Renal cortex interstitium (tissue), 15 donors: ENCODE measurements at places on chromosomes 11 and 22. TPM values are rescaled to one million over a fixed set of nuclear protein-coding genes. Genes with fewer than 3 reads are reported as not detected.

DNA sequence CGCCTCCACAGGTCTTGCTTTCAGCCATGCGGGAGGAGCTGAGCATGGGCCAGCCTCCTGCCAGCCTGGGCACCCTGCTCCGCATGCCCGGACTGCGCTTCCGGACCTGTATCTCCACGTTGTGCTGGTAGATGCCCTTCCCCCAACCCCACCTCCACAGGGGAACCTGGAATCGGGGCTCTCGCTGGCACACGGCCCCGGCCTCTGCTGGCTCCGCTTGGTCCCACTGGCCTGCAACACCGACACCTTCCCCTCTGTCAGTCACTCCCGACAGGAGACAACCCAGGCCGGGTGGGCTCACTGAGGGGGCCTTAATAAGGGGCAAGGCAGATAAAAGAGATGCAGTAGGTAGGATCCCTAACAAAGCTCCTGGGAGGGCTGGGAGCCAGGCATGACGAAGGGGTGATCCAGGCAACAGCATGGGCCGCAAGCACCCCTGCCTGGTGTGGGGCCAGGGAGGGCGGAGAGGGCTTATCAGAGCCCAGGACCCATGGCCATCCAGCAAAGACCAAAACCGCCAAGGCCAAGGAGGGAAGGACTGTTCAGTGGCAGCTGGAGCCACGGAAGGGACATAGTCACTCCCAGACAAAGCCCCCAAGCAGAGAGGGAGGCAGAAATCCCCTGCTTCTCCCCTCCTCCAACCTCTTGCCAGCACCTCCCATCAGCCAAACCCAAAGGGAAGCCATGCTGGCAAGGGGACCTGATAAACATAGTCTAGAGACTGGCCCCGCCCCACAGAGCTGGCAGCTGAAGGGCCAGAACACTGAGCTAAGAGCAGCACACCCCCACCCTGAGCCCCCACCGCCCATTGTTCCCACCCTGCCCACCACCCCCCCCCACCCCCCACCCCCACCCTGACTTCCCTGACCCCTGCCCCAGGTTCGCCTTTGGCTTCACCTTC lies 8.0 kb downstream of the SLC22A12 start:
- no peak for DNase-seq

Gene ABCC8
- 1.8 TPM for polyA plus RNA-seq

GRCh38 chr22:44109416-44109815 lies 71.3 kb upstream of the PARVG start:
- DNase-seq, result no peak

DNA sequence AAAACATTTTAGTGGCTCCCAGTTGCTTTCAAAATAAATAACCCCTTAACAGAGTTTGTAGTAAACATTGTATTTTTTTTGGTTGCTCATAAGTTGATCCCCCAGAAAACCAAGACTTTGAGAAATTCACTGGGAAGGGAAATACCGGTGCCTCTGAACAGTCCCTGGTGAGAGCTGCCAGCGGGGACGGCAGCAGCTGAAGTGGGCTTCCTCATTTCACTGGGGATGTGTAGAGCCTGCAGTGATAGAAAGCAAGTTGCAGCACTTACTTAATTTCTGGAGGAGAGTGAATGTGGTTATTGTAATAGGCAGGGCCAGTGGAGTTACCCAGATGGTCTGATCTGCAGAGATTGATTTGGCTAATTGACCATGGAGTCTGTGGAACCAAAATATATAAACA lies 18.6 kb upstream of the MCHR1 start:
- no peak for DNase-seq

Gene TSGA10IP
- polyA plus RNA-seq, result 0.19 TPM

Gene NELL1
- polyA plus RNA-seq, result 1.7 TPM

DNA sequence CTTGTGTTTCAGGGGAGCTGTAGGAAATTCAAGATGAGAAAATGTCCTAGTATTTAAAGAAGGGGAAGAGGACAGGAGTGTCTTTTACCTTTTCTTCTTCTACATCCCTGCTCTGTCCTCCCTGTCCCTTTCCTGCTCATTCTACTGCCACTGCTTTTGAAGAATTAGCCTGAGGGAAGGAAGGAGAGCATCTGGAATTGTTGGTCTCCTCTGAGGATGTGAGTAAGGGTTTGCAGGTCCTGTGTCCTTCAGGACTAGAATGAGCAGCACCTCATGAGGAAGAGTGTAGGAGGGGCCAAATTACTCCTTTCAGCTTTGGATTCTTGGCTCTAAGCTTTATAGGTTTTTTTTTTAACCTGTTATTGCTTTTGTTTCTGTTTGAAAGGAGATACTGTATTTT lies 24.2 kb downstream of the SNU13 start:
- DNase-seq, result no peak

DNA sequence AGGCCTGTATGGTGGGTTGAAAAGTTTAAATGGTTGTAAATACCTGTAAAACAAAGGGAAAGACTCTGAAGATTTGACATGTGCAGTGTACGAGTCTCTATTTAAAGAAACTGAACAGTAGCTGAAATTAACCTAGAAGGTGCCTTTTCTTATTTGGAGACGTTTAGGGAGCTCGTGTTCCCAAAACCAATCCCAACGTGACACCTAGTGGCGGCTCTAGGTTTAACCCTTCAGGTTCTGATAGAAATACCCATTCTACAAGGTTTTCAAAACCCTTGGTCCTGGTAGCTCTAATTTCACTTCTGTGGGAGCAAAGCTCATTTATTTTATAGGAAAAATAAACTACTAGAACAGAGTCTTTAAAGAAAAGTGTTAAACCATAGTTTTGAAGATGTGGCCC lies 258.3 kb downstream of the LRRC4C start:
- peak; percentile 32 for DNase-seq

Gene HEPN1
- polyA plus RNA-seq, result 1.9 TPM

DNA sequence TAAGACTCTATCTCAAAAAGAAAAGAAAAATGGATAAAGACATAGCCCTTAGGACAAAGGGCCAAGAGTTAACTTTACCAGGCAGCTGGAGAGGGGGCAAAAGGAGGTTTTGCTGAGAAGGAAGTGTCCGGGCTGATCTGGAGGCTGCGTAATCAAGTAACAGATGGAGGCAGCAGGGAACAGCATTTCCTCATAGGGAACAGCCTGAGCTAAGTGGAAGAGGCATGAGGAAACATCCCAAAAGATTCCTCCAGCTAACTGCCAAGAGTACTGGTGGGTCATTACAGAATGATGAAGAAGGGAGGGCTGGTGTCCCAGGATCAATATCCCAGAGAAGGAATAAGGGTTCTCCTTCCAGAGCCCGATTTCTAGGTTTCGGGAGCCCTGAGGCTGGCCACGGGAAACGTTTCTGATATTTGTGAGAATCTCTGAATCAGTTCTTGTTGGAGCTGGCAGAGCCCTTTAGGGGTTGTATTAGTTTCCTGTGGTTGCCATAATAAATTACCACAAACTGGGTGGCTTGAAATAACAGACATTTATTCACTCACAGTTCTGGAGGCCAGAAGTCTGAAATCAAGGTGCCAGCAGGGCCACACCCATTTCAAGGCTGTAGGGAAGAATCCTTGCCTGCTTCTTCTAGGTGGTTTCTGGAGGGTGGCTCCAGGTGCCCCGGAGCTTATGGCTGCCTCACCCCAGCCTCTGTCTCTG lies 21.2 kb downstream of the LIF start:
- DNase-seq, result no peak

- no peak for DNase-seq
These were observed 3.6 kb upstream of the PLXNB2 start for GRCh38 chr22:50310949-50311444.

Gene NOX4
- polyA plus RNA-seq, result 53.8 TPM

Gene TSPAN32
- 2.6 TPM for polyA plus RNA-seq

DNA sequence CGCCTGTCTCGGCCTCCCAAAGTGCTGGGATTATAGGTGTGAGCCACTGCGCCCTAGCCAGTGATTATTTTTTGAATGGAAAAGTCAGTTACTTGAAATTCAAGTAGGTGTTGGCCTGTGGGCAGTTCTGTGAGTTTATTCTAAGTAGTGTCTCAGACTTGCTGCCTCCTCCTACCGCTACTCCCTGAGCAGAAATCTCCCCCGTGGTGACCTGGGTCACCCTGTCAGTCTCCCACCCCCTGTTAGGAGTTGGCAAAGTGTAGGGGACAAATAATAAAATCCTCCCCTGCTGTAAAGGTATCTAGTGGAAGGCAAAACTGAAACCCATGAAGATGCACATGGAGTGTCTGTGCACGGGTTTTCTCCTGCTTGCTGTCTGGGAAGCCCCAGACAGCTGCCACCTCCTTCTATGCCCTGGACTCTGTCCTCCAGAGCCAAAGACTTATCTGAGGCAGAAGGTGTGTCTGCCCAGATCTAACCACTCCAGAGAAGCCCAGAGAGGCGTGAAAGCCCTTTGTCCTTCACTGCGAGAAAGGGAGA lies 26.3 kb downstream of the SNAP29 start:
- DNase-seq, result no peak

Gene IL17REL
- polyA plus RNA-seq, result 0.04 TPM

DNA sequence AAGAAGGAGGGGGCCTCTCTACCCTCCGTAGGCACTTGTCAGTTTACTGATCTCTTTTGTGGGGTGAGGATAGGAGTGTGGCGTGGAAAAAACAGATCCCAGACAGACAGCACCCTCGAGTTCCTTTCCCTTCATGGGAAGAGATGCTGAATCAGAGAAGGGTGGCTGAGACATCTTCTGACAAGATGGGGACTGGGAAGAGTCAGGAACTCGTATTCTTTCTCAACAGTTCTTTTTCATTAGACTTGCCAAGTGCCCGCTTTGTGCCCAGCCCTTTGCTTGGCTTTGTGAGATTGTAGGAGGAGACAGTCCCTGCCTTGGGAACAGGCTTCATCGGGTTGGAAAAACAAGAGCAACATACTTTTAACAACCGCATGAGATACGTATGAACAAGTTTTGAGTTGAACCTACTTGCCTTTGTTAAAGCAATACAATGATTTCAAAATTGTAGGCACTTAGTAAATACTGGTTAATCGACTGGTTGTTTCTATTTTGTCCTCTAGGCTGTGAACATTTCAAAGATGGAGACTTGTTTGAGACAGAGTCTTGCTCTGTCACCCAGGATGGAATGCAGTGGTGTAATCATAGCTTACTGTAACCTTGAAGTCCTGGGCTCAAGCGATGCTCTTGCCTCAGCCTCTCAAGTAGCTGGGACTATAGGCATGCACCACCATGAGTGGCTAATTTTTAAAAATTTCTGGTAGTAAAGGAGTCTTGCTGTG lies 1.1 kb downstream of the RRM1 start:
- no peak for DNase-seq

- DNase-seq, result no peak
These were observed 27.8 kb downstream of the ANO1 start for GRCh38 chr11:70105755-70106571.

- DNase-seq, result no peak
These were observed 17.3 kb downstream of the RNF121 start for GRCh38 chr11:71946144-71946571.

DNA sequence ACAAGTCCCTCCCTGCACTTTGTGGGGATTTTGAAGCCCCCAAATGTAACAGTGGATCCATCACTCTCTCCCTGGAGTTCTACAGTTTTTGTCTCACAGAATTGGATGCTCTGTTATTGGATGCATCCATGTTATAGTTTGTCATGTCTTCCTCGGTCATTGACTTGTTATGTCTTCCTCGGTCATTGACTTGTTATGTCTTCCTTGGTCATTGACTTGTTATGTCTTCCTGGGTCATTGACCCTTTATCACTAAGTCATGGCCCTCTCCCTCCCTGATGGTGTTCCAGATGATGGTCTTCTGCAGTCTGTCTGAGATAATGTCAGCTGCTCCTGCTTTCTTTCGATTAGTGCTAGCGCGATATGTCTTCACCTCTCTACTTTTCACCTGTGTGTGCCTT lies 981.5 kb downstream of the BRD1 start:
- DNase-seq, result no peak
